Activated CD4-positive, alpha-beta memory T cell treated with anti-CD3 and anti-CD28 coated beads, Interleukin-2, amount 10 ng/mL, durations not matched to agents 7 days and 5 days (primary cell): ENCODE measurements at places on chromosomes 7 and 10.

DNA sequence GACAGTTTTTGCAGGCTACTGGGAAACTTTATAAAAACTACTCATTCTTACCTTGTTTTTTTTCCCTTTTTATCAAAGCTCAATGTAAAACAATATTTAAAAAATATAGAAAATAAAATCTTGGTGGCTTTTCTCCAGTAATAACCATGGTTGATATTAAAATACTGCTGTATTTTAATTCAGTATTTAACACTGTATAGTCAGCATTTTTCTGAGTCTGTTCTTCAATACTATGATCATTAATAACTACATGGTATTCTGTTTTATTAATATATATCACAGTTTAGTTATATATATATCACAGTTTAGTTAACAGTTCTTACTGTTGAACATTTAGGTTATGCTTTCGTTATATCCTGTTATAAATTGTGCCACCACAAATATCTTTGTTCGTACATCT is 78.4 kb downstream of the SRI start:
- no peak overlapping the region for H3K27ac ChIP-seq
- no peak overlapping the region for H3K4me3 ChIP-seq
- no peak for DNase-seq
- H3K36me3 ChIP-seq, result no peaks in the 10 kb centered on the region
- no peaks in the 10 kb centered on the region for H3K4me1 ChIP-seq
- no peaks in the 10 kb centered on the region for H3K27me3 ChIP-seq

- no peak for DNase-seq
- no peaks in the 10 kb centered on the region for H3K4me1 ChIP-seq
- no peaks in the 10 kb centered on the region for H3K36me3 ChIP-seq
- H3K4me3 ChIP-seq, result no peak overlapping the region
- no peak overlapping the region for H3K27ac ChIP-seq
Observed at GRCh38 chr7:17590221-17590620, 291.8 kb downstream of the AHR start.

DNA sequence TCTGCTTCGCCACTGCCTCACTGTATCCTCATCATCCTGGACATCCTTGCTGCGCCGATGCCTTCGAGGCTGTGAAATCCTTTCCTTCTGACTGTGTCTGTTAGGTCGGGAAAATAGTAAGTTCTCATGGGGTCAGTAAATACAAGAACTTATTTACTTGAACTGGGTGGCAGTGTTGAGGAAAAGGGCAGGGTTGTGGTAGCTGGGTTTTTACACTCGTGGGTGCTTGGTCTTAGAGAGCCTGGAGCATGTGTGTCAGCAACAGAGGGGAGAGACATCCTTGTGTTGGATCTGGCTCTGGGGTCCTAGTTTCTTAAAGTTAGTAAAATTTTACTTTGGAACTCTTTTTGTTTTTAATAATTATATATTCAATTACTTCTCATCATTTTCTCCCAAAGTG is 112.9 kb upstream of the GATA3 start:
- H3K36me3 ChIP-seq, result peaks cover 4% of the 10 kb centered on the region
- no peaks in the 10 kb centered on the region for H3K27me3 ChIP-seq
- peaks cover 32% of the 10 kb centered on the region for H3K4me1 ChIP-seq
- no peak overlapping the region for H3K4me3 ChIP-seq

GRCh38 chr7:101590663-101591435 is 38.2 kb downstream of the MYL10 start:
- DNase-seq, result no peak
- no peak overlapping the region for H3K4me3 ChIP-seq
- no peaks in the 10 kb centered on the region for H3K27me3 ChIP-seq
- H3K4me1 ChIP-seq, result no peaks in the 10 kb centered on the region
- no peak overlapping the region for H3K27ac ChIP-seq
- no peaks in the 10 kb centered on the region for H3K36me3 ChIP-seq

DNA sequence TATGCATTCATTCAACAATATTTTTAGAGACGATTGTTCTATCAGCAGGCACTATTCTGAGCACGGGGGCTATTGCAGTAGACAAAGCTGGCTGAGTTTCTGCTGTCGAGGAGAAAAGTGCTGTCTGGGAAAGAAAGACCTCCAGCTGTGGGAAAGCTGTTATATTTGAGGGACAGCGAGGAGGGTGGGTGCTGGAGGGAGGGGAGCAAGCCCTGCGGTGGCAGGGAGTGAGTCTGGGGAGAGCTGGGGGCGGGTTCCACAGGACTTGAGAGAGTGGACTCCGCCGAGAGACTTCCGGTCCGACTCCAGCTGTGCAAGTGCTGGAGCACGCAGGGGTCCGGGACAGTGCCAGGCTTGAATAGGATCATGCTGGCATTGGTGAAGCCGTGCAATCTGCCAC is 602.1 kb upstream of the FOXK1 start:
- H3K4me1 ChIP-seq, result no peaks in the 10 kb centered on the region
- DNase-seq, result no peak
- H3K4me3 ChIP-seq, result no peak overlapping the region

DNA sequence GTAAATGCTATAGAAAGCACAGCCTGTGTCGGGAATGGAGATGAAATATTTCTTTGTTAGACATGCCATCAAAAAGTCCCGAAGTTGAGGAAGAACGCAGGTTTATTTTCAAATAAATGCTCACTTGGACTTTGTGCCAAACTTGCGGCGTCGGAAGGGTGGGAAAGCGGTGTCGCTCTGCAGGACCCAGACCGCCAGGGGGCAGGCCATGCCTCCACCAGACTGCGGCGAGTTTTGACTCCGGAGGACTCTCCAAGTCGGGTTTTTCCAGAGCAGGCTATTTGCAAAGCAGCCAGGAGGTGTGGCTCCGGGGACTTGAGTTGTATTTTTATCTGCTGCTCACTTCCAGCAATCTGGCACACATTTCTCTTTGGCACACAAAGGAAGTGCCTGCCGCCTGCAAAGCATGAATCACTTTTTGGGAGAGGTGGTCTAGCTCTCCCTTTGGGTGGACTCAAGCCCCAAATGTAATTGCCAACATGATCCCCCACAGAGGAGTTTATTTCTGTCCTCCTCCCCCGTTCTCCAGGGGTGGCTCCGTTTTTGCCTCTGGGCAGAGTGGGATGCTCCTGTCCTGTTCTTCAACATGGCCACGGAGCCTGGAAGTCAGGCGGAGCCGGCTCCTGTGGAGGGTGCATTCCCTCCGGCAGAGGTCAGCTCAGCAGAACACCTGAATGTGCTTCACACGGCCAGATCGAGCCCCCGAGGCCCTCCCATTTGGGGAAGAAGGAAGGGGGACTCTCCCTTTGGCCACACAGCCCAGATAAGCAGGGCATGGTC is 82.3 kb upstream of the GPR26 start:
- DNase-seq, result no peak
- H3K27me3 ChIP-seq, result peaks cover 22% of the 10 kb centered on the region
- no peak overlapping the region for H3K4me3 ChIP-seq
- no peaks in the 10 kb centered on the region for H3K36me3 ChIP-seq

GRCh38 chr10:87849001-87849400 is 14.3 kb downstream of the KLLN start:
- H3K27ac ChIP-seq, result no peak overlapping the region
- H3K4me1 ChIP-seq, result peaks cover 7% of the 10 kb centered on the region
- no peak for DNase-seq
- H3K27me3 ChIP-seq, result no peaks in the 10 kb centered on the region
- H3K4me3 ChIP-seq, result no peak overlapping the region
- H3K36me3 ChIP-seq, result no peaks in the 10 kb centered on the region

DNA sequence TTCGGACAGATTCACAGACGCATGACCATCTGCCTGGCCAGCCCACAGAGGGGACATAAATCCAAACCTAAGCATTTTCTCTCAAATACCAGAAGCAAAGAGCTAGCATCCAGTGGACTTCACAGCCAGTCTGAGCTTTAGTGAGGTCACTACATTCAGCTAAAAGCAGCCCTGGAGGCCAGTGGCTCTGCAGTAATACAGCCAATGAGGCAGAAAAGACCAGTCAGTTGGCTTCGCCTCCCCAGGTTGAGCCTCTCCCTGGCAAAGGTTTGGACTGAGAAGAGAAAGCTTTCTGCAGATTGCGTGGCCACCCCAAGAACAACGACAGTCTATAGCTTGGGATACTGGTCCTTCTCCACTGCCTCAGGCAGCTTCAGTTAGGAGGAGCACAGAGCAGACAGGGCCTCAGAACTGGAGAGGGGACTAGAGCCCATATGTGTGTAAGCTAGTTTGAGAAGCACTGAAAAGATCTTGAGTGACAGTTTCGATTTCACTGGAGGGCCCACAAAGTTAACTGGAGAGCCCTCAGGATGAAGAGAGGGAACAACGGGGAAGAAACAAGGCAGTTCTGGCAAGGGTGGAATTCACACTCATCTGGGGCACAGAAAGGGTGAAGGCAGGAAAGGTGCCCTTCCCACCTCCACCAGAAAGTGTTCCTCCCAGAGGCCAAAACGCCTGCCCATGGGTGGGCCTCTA is 3.8 kb downstream of the WDR91 start:
- H3K36me3 ChIP-seq, result peaks cover 13% of the 10 kb centered on the region
- no peaks in the 10 kb centered on the region for H3K27me3 ChIP-seq
- peaks cover 36% of the 10 kb centered on the region for H3K4me1 ChIP-seq
